Peyer's patch (tissue), 4 donors: ENCODE measurements at places on chromosomes 1 and 21. TPM values are rescaled to one million over a fixed set of nuclear protein-coding genes. Genes with fewer than 3 reads are reported as not detected.

DNA sequence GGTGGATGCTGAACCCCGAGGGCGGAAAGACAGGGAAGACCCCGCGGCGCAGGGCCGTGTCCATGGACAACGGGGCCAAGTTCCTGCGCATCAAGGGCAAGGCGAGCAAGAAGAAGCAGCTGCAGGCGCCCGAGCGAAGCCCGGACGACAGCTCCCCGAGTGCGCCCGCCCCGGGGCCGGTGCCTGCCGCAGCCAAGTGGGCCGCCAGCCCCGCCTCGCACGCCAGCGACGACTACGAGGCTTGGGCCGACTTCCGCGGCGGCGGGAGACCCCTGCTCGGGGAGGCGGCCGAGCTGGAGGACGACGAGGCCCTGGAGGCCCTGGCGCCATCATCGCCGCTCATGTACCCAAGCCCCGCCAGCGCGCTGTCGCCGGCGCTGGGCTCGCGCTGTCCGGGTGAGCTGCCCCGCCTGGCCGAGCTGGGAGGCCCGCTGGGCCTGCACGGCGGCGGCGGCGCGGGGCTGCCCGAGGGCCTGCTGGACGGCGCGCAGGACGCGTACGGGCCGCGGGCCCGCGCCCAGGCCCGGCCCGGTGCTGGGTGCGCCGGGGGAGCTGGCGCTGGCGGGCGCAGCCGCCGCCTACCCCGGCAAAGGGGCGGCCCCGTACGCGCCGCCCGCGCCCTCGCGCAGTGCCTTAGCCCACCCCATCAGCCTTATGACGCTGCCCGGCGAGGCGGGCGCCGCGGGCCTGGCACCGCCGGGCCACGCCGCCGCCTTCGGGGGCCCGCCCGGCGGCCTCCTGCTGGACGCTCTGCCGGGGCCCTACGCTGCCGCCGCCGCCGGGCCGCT is 20.7 kb downstream of the FOXO6 start:
- no peak for DNase-seq

DNA sequence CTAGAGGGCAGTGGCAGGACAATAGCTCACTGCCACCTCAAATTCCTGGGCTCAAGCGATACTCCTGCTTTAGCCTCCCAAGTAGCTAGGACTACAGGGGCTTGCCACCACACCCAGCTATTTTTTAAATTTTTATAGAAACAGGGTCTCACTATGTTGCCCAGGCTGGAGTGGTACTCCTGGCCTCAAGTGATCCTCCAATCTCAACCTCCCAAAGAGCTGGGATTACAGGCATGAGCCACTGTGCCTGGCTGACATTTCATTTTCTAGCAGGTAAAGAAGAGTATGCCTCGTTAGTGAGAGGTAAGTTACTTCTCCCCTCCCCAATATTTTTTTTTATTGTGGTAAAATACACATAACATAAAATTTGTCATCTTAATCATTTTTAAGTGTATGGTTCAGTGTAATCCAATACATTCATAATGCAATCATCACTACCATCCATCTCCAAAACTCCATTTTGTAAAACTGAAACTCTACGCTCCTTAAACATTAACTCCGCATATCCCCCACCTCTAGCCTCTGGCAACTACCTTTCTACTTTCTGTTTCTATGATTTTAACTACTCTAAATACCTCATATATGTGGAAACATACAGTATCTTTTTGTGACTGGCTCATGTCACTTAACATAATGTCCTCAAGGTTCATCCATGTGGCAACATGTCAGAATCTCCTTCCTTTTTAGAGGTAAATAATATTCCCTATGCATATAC is 22.4 kb downstream of the ZZZ3 start:
- DNase-seq, result no peak

The ZNF670 gene
- total RNA-seq, result 5.8 TPM

DNA sequence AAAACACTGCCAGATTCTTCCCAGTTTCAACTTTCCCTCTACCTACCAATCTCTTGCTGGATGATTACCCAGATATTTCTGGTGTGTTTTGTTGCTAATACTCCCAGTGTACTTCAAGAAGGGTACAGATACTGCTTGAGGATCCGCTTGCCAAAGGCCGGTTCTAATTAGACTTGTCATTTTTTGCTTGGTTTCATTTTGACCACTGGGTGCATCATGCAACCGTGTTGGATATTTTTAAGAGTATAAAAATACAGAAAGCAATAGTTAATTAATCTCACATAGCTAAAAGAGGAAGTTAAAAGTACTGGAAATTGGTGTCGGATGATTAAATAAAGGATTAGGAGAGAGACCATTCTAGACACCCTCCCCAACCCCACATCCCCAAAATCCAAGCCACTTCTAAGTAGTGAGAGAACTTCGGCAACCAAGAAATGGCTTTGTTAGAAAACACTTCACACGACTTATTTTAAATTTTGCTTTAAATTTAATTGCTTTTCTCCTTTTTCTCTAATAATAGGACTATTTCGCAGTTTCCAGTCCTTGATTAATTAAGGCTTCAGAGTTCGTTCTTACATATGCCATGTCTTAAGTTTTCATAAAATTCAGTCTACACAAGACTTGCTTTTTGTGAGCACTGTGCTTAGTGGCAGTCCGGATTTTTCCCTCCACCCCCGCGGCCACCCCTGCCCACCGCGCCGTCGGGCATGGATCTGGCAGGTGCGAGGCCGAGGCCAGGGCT is 2.5 kb upstream of the CDKN2C start:
- DNase-seq, result no peak

DNA sequence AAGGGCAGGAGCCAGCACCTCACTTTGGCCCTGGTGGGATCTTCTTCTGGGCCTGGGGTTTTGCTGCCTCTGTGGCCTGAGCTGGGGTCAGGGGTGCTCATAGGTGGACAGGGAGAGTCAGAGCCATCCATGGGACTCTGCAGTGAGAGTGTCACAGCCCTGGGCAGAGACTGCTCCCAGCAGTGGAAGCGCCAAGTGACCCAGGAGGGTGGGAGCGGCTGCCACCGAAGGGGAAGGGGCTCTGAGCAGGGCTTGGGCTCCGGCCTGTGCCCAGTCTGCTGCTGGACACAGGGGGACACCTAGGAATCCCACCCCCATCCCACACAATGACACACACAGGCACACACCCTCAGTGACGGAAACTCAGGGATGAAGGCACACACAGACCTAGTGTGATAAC is 368 bp downstream of the CLCNKB start:
- no peak for DNase-seq

The DNM3 gene
- 2.5 TPM for total RNA-seq

- no peak for DNase-seq
Measured at GRCh38 chr1:89098857-89099256, 27.1 kb downstream of the GBP2 start.

The CELSR2 gene
- 3.3 TPM for total RNA-seq

DNA sequence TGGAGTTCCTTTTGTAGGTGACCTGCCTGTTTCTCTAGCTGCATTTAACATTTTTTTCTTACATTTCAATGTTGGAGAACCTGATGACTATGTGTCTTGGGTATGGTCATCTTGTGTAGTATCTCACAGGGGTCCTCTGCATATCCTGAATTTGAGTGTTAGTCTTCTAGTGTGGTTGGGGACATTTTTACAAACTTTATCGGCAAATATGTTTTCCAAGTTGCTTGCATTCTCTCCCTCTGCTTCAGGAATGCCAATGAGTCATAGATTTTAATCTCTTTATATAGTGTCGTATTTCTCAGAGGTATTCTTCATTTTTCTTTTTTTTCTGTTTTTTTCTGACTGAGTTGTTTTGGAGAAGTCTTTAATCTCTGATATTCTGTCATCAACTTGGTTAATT is 684.0 kb downstream of the NCAM2 start:
- DNase-seq, result no peak

- peak; percentile 97 for DNase-seq
Measured at GRCh38 chr1:3856923-3857790, at the start of the genes CEP104 and DFFB. CEP104 (minus strand) TSS chr1:3857211; CDS start chr1:3852407, 4,804 bp downstream. DFFB (plus strand) TSS chr1:3857476; CDS start chr1:3857604, 128 bp downstream.

The ORC1 gene
- total RNA-seq, result 4.0 TPM

- DNase-seq, result no peak
Measured at GRCh38 chr21:46421191-46421750, 37.4 kb upstream of the DIP2A start.

GRCh38 chr1:245092638-245092976 is 62.2 kb upstream of the KIF26B start:
- DNase-seq, result no peak

GRCh38 chr1:150156868-150157603 is 7.3 kb downstream of the PLEKHO1 start:
- DNase-seq, result peak; percentile 45

DNA sequence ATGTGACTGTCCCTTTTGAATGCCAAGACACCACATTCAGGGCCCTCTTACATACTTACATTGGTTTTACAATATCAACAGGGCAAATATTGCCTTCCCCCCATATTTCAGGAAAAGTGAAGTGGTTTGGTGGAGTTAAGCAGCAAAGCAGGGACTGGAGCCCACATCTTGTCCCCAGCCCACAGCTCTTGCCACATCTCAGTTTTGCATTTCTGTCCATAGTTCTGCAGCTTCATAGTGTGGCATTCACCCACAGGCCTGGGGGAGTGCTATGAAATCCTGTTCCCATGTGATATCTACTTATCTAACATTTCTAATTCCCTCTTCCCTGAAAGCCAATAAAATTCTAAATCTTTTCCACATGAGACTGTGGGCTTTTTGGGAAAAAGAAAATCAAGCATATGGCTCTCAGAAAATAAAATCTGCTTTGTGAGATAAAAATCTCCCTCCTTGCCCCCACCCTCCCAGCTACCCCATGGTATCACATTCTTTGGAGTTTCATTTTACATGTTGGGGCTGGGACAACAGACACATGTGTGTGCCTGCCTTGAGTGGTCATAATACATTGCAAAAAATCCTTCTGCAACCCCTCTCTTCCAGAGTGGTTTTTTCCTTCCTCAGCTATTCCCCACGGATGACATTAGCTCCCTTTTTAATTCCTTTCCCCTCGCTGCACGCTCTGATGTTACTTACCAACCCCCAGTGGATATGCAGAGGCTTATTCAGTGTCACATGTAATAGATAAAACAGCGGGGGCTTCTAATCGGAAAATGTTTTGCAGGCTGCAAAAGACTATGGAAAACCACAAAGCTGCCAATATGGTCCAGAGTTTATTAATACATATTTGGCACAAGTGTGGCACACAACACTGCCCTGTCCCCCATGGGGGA is 20.5 kb upstream of the CD2 start:
- DNase-seq, result no peak

- DNase-seq, result peak; percentile 66
Measured at GRCh38 chr1:153617663-153618062, 1.5 kb upstream of the S100A14 start.

GRCh38 chr1:155650231-155650757 is 38.3 kb downstream of the YY1AP1 start:
- DNase-seq, result no peak

The DLGAP3 gene
- total RNA-seq, result not detected

The CD5L gene
- total RNA-seq, result not detected

The ST6GALNAC5 gene
- total RNA-seq, result 3.7 TPM

GRCh38 chr1:115717541-115717940 is 51.0 kb downstream of the CASQ2 start:
- peak; percentile 26 for DNase-seq

DNA sequence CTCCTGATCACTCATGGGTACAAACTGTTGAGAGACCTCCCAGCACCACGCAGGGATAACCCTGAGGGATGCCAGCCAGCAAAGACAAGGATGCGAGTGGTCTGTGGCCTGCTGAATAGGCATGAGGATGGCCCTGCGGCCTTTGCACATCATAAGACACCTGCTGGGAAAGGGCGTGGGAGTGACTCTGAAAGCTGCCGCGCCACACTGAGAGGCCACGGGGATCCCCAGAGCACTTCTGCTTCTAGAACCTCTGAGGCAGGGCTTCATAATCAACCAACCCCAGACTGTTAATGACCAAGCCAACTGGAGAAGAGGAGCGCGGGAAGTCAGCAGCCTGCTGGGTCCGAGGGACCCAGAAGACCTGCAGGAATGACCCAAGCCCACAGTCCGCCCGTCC is 73.8 kb downstream of the SH3BGR start:
- DNase-seq, result no peak
